ENCODE measurements at places on chromosomes 13 and 19.

- DNase-seq = no peak
Observed at GRCh38 chr13:84445776-84446175, 563.5 kb upstream of the SLITRK1 start.

GRCh38 chr19:49857061-49857837 is 6.3 kb downstream of the PTOV1 start:
- DNase-seq = no peak

DNA sequence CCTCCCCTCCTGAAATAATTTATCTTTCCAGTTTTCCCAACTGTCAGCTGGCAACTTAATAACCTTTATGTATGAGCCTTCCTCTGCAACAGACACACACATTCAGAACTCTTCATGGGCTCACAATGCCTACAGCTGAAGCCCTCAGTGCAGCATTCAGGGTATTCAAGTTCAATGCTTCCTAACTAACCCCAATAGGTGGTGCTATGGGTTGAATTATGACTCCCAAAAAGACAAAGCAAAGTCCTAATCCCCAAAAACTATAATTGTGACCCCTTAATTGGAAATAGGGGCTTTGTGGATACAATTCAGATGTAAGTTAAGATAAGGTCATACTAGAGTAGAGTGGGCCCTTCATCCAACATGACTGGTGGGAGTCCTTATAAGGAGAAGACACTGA is 202.2 kb downstream of the SUCLA2 start:
- DNase-seq = no peak

- no peak for DNase-seq
Observed at GRCh38 chr19:2678044-2678671, 24.3 kb downstream of the GNG7 start.

DNA sequence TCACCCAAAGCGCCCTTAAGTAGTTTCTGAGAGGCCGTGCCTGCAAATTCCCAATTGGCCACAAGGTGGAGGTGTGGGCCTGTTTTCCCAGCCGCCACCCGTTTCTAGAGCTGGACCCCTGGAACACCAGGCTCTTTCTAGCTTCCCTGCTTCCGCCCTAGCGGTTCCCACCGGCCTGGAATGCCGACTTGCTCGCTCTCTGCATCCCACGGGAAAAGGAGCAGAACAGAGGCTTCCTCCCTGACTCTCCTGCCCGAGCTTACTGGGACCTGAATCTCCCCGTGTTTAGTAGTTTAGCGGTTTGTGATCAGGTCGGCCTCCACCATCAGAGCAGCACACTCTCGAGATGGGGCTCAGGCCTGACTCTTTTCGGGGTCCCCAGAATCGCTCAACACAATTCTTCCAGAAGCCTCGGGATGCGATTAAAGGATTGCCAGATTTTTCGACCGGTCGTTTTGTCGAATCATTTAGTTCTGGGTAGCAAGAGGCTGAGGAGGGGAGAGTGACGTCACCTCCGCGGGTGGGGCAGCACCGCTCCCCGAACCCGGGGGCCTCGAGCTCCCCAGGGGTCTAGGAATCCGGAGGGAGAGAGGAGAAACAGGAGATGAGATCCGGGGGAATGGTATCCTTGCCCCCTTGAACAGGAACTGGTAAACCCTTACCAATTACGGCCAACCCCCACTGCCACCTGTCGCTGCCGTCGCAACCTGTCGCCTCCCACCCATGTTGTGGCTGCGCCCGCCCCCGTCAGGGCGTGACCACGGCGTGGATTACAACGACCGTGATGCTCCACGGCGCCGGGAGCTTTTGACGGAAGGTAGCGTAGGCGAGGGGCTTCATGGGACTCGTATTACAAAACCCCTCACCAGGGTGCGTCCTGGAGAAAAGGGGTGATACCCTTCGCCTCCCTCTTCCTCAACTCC is 8.0 kb downstream of the NAPSA start:
- no peak for DNase-seq
